Stimulated activated CD8-positive, alpha-beta memory T cell treated with anti-CD3 and anti-CD28 coated beads, Interleukin-7, amount 100 ng/mL, for 1 hour (primary cell): ENCODE measurements at places on chromosomes 11 and 22.
A peak's percentile ranks its signal among the peaks of the same experiment; 100 is the strongest.

- DNase-seq: no peak
Measured at GRCh38 chr11:65426839-65427690, 4.5 kb downstream of the NEAT1 start.

DNA sequence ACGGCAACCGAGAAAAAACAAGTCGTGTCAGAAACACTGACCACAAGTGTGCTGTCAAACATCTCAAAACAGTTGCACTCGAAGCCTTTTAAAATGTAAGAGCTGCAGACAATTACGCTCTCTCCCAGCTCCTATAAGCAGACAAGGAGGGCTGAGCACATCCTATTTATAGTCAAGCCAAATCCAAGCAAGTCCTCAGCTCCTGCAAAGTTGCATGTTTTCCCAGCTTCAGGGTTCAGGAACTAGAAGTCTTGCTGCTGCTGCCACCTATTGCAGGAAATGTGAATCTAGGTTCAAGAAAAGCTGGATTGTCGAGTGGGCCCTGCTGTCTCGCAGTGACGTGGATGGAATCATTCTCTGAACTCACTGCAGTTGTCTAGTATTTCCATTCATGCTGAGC lies 15.5 kb downstream of the EFCAB6 start:
- no peak for DNase-seq

DNA sequence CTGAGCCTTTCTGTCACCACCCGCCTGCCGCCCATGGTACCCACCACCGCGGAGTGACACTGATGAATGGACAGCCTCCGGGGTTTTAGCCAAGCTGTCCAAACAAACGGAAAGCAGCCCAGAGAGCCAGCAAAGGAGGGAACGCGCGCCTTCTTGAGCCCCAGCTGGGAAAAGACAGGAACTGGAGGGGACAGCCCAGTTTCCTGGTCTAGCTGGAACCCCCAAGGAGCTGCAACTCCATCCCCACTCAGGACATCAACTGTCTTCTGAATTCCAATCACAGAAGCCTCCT lies 33.7 kb downstream of the SHISAL1 start:
- no peak for DNase-seq

- peak; percentile 55 for DNase-seq
Measured at GRCh38 chr11:35138943-35139721, at the start of gene CD44. Gene CD44, plus strand, starts transcription at chr11:35139171. Its CDS starts 133 bp downstream, at chr11:35139304.

DNA sequence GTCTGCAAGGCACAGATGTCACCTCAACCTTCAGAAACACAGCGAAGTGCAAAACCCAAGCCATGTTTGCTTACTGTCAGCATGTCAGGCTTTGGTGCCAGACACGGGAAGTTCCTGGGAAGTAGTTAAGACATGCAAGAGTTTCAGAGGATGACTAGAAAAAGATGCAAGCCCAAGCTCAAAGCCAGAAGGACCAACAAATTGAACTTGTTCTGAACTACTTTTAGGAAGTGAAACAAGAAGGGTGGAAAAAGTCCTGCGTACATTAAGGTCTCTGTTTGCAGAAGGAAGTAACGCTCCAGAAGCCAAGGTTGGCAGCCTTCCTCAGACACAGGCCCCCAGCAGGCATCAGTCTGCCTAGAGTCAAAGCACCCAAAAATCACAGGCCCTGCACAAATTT lies 2.6 kb downstream of the AP1B1 start:
- DNase-seq: no peak

GRCh38 chr22:46794067-46794466 lies 31.6 kb downstream of the TBC1D22A start:
- no peak for DNase-seq

- DNase-seq: no peak
Measured at GRCh38 chr11:66549696-66550095, 3.0 kb downstream of the ACTN3 start.

GRCh38 chr11:43434893-43435292 lies 76.2 kb downstream of the TTC17 start:
- DNase-seq: no peak

GRCh38 chr22:27399161-27399560 lies 402.4 kb downstream of the MN1 start:
- DNase-seq: no peak

DNA sequence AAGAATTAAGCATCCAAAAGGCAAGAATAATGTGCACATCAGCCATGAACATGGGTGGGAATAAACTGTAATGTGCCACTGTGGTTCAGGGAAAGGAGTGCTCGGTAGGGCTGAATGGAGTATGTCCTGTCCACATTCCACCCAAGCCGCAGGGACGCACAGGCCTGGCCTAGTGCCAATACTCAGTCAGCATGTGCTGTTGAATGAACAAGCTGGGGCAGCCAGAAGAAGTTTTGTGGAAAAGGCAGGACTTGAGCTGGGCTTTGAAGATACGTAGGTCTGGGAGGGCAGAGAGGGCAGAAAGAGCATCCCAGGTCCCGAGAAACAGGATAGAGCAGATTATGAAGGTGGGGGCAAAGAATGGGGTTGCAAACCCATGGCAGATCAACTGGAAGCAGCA lies 60.0 kb upstream of the PLET1 start:
- no peak for DNase-seq

DNA sequence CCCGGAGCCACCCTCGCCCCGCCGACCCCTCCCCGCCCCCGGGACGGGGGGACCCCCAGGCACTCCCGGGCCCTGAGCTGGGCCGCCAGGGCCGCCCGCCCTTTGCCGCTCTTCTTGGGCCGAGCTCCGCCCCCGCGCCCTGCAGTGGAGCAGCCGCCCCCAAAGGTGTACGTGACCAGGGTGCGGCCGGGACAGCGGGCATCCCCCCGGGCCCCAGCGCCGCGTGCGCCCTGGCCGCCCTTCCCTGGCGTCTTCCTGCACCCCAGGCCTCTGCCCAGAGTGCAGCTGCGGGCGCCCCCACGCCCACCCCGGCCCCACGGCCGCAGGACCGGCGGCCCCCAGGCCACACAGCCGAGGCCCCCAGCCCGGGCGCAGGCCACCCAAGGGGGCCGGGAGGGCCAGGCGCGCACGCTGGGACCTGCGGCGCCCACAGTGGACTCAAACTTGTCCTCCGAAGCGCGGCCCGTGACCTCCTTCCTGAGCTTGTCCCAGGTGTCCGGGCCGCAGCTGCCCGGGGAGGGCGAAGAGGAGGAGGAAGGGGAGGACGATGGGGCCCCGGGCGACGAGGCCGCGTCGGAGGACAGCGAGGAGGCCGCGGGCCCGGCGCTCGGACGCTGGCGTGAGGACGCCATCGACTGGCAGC lies 7.4 kb downstream of the B4GALNT4 start:
- no peak for DNase-seq

DNA sequence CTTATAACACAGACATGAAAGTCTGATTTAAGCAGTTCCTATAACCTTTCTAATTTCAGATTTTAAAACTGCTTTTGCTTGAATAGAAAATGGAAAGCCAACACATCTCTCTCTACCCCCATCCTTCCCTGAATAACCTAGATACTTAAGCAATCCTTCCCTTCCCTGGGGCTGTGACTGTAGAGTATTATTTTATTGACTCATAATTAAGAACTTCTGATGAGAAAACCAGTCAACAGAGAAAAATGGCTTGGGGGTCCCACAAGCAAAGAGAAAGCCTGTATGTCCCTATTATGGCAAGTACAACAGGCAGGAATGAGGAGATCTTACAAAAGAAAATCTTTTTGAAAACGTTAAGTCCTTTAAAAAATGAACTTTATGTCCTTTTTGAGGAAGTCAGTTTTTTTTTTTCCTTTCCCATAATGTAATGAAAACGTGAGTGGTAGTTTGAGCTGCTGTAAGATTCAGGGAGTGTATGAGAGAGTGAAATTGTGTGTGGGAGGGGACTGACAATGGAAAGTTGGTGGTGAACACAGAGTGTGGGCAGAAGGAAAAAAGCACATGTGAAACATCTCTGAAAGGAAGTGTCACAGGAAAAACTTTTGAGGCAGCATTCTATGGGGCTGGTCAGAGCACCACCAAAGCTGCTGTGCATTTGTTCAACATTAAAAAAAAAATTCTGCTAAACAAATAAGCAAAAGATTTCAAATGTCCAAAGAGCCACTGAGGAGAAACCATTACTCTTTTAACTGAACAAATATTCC lies 154.6 kb downstream of the MAML2 start:
- DNase-seq: no peak

GRCh38 chr11:12702999-12703453 lies 28.8 kb downstream of the TEAD1 start:
- no peak for DNase-seq

GRCh38 chr22:49040754-49041467 lies 786.8 kb downstream of the BRD1 start:
- DNase-seq: no peak

- no peak for DNase-seq
Measured at GRCh38 chr11:65903068-65903481, 2.9 kb upstream of the FOSL1 start.

GRCh38 chr11:78504181-78504580 lies 70.5 kb downstream of the NARS2 start:
- DNase-seq: no peak

DNA sequence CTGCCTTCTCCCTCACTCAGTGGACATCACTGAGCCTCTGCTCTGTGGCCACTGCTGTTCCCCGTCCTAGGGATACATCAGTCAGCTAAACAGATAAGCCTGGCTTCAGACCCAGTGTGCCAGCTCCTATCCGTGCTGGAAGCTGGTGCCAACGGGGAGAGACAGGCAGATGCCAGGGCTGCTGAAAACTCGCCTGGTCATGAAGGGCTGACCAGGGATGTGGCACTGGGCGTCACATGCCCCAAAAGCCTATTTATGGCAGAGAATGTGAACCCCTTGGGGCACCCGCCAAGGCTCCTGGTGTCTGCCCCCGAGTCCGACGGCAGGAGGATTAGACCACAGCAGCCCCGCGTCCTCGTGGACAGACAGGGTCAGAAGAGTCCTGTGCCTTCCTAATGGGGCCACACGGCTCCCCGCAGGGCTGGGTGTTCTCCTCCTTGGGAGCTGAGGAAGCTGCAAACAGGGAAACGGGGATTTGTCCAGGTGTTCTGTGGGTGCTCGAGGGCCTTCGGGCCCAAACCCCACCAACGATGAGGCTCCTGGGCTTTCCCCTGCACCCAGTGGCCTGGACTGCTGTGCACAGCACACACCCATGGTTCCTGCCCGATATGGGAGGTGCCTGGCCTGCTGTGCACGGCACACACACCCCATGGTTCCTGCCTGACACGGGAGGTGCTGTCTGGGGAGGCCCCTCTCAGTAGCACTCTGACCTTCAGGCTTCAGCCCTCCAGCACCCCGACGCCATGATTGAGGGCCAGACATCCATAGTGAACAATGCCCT lies 19.9 kb downstream of the ANO1 start:
- DNase-seq: no peak

- DNase-seq: no peak
Measured at GRCh38 chr11:62507125-62507422, 39.5 kb downstream of the AHNAK start.

DNA sequence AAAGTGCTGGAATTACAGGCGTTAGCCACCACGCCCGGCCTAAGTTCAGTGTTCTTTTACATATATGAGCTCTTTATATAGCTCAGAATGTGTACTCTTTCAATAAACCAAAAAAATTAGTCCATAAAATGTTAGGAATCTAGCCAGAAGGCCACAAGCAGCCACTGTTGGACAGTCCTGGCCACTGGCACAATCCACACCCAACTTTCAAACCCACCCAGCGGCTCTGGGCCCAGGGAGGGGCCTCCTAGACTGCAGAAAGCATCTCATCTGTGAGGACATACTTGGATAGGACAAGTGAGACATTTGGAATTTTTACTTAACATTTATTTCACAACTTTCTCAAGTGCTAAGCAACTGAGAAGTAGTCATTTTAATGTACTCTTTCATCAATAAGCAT lies 6.4 kb downstream of the PACSIN2 start:
- DNase-seq: no peak

DNA sequence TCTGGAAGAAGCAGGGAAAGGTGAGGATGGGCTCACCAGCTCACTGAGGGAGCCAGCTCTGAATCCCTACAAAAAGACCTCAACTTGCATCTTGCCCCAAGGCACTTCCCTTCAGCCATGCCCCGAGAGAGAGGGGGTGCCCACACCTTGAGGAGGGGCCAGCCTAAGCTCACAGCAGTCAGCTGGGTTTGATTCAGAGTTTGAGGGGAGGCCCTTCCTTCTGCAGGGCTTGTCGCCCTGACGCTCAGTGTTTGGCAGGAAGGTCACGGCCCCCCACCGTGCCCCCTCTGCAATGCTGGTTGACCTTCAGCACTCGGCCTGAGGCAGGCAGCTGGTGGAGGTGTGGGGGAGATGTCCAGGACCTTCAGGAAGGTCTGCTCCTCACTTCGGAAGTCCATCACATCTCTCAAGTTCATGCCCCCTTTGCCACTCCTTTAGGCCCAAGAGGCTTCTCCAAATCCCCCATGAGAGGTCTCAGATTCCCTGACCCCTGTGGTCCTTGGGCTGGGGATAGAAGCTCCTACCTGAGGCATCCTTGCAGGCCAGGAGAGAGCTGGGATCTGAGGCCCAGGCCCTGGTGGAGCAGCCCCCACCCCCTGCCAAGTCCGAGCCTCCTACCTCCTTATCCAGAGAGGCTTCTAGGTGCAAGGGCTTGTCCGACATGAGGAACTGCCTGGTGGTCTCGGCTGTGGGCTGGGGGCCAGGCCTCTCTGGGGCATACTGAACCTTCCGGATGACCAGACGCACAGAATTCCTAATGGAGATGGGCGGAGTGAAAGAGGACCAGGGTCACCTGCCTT lies 37.6 kb downstream of the TPBGL start:
- no peak for DNase-seq

GRCh38 chr22:20109411-20110358 lies 6.2 kb upstream of the RANBP1 start:
- no peak for DNase-seq

GRCh38 chr11:32374261-32374711 lies 61.1 kb downstream of the WT1 start:
- DNase-seq: no peak

- DNase-seq: no peak
Measured at GRCh38 chr11:15699978-15700377, 585.3 kb downstream of the INSC start.

DNA sequence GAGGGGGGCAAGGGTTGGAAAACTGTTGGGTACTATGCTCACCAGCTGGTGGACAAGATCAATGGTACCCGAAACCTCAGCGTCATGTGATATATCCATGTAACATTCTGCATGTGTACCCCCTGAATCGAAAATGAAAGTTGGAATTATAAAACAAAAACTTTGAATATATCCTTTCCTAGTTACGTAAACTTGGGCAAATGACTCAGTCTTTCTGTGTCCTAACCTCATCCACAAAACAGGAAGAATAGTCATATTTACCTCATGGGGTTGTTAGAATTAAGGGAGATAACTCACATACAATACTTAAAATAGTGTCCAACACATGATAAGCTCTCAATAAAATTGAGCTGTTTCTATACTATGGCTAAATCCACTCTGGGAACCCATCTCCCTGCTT lies 620.1 kb upstream of the KIRREL3 start:
- no peak for DNase-seq

DNA sequence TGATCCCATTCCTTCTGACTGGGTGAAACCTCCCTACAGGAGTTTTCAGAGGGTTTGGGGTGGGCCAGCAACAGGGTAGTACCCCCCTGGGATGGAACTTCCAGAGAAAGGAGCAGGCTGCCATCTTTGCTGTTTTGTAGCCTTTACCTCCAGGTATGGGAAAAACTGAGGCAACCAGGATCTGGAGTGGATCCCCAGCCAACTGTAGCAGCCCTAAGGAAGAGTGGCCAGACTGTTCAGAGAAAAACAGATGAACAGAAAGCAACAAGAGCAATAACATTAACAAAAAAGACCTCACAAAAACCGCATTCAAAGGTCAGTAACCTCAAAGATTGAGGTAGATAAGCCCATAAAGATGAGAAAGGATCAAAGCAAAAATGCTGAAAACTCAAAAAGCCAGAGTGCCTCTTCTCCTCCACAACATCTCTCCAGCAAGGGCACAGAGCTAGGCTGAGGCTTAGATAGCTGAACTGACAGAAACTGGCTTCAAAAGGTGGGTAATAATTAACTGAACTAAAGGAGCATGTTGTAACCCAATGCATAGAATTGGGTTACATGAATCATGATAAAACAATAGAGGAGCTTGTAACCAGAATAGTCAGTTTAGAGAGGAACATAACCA lies 1288.6 kb upstream of the CNTN5 start:
- DNase-seq: no peak
